Renal cortical epithelial cell (primary cell): ENCODE measurements at places on chromosomes 1 and 21. TPM values are rescaled to one million over a fixed set of nuclear protein-coding genes. Genes with fewer than 3 reads are reported as not detected.

- peak; percentile 79 for DNase-seq
Measured at GRCh38 chr1:48617252-48617651, 145.2 kb upstream of the SPATA6 start.

DNA sequence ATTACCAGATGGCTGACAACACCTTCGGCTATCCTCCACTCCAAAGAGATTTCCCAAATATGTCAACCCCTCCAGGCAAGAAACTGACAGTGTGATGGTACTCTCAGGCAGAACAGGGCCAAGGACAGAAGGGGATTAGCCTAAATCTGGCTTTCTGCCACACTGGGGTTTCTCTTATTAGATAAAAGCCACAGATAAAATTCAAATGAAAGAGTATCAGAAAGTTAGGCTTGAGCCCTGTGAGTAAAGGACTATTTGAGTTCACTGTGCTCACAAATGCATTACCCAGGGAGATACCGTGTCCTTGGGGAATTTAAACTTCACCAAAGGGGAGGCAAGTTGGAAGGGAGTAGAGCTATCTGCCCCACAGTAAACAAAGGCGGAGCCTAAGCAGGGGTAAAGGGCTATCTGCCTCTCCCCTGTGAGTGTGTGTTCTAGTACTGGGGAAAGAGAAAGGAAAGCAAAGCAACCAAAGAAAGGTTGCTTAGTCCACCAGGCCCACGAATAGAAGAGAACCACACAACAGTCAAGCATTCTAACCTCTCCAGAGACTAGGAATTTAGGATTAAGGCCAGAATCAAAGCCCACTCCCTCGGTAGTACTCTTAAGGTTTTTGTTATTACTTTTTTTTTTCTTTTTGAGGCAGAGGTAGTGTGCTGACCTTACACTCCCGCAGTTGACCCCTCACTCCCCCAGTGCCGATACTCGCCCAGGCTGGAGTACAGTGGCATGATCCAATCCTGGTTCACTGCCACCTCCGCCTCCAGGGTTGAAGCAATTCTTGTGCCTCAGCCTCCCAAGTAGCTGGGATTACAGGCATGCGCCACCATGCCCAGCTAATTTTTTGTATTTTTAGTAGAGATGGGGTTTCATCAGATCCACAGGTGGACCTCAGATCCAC is 12.7 kb downstream of the TPM3 start:
- no peak for DNase-seq

GRCh38 chr1:164785841-164786534 is 227.0 kb downstream of the PBX1 start:
- DNase-seq: no peak

DNA sequence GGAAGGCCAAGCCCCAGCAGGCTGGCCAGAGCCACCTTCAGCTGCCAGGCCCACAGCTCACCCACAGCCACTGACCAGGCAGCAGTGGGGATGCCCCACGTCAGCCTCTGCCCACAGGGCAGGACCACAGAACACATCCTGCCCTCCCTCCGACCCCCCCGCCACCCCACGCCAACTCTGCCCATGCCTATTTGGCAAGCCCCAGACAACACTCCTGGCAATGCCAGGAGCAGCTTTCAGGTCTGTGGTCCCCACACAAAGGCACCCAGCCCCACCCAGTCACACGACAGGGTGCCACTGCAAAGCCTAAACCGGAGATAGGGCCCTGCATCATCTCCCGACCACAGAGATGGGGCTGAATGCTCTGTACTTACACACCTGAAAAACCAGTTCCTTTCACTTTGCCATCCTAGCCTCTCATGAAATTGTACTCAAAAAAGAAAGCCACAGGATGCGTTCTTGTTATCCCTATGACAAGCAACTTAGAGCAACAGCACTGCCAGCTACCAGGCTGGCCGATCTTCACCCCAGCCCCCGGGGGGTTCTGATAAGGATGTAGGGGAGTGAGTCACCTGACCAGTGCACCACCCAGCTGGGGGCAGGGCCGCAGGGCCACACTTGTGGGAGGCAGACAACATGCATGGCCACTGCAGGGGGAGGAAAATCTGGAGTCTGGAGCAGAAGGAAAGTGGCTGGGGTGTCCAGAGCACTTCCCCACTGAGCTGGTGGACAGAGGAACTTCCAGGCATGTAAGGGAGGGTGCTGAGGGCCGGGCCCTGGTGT is 36.2 kb downstream of the UBE2G2 start:
- DNase-seq: no peak

GRCh38 chr1:27428316-27429028 is 36.0 kb downstream of the GPR3 start:
- peak; percentile 80 for DNase-seq

DNA sequence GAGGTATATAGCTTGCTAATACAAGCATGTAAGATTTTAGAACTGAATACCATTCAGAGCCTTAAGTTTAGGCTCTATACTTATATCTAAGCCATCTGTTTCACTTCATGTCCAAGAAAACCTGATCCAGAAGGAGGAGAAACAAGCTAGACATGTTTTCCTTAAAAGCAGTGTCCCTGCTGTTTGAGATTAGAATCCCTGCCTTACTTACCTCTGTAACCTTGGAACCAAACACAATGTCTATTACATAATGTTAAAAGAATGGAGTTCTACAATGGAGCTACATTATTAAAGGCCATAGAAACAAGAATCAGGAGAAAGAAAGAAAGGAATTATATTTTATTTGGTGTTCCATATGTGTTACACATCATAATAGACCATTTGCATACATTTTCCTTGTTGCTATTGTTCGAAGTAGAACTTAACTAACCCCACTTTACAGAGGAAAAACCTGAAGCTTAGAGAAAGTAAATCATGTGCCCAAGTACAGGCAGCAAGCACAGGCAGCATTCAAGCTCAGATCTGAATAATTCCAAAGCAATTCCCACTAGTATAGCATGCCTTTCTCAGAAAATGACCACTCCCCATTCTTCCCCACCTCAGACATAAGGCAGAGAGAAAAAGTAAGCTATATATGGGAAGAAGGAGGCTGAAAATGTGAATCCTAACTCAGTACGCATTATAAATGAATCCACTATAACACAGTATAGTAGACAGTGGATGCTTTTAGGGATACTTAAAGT is 380.1 kb upstream of the SPAG17 start:
- DNase-seq: no peak

DRAXIN gene
- total RNA-seq: under 0.01 and 0.05 TPM in 2 replicates

CFHR4 gene
- not detected in 2 replicates for total RNA-seq
